ENCODE measurements at places on chromosomes 7 and 10.
A peak's percentile ranks its signal among the peaks of the same experiment; 100 is the strongest.

DNA sequence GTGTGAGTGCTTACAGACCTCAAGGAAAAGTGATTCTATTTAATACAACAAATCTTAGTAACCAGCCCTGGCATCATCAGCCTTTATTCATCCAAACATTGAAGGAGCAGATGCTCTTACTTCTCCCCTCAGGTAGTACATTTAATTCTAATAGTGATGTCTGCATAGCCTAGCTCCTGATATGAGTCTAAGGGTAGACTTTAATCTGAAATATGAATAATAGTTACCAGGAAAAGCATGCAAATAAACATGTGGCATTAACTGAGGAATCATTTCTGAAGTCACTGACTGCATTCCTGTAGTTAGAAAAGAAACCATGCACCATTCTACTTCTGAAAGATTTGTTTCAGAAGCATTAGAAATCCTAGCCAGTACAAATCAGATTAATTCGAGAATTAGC is 25.7 kb upstream of the LMBR1 start:
- H3K4me3 ChIP-seq, result no peak overlapping the region
- H3K27me3 ChIP-seq, result peaks cover 3% of the 10 kb centered on the region
- DNase-seq, result no peak
- no peak overlapping the region for H3K27ac ChIP-seq
- H3K36me3 ChIP-seq, result no peaks in the 10 kb centered on the region
- H3K4me1 ChIP-seq, result peaks cover 29% of the 10 kb centered on the region

DNA sequence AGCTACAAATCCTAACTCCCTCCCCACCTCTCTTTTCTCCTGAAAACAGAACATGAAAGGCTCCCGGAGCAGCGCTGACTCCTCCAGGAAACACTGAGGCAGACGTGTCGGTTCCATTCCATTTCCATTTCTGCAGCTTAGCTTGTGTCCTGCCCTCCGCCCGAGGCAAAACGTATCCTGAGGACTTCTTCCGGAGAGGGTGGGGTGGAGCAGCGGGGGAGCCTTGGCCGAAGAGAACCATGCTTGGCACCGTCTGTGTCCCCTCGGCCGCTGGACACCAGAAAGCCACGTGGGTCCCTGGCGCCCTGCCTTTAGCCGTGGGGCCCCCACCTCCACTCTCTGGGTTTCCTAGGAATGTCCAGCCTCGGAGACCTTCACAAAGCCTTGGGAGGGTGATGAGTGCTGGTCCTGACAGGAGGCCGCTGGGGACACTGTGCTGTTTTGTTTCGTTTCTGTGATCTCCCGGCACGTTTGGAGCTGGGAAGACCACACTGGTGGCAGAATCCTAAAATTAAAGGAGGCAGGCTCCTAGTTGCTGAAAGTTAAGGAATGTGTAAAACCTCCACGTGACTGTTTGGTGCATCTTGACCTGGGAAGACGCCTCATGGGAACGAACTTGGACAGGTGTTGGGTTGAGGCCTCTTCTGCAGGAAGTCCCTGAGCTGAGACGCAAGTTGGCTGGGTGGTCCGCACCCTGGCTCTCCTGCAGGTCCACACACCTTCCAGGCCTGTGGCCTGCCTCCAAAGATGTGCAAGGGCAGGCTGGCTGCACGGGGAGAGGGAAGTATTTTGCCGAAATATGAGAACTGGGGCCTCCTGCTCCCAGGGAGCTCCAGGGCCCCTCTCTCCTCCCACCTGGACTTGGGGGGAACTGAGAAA is 30.4 kb downstream of the PFKFB3 start:
- H3K27ac ChIP-seq, result no peak overlapping the region
- no peaks in the 10 kb centered on the region for H3K4me1 ChIP-seq
- peaks cover 16% of the 10 kb centered on the region for H3K36me3 ChIP-seq
- DNase-seq, result no peak
- no peak overlapping the region for H3K4me3 ChIP-seq

- no peak overlapping the region for H3K27ac ChIP-seq
- DNase-seq, result no peak
- H3K27me3 ChIP-seq, result no peaks in the 10 kb centered on the region
- peak overlapping the region; percentile 95 for H3K4me3 ChIP-seq
- H3K4me1 ChIP-seq, result peaks cover 20% of the 10 kb centered on the region
- H3K36me3 ChIP-seq, result peaks cover 2% of the 10 kb centered on the region
Measured at GRCh38 chr10:101588879-101589278, 758 bp downstream of the DPCD start.

- no peaks in the 10 kb centered on the region for H3K27me3 ChIP-seq
- no peaks in the 10 kb centered on the region for H3K36me3 ChIP-seq
- no peaks in the 10 kb centered on the region for H3K4me1 ChIP-seq
- H3K4me3 ChIP-seq, result no peak overlapping the region
Measured at GRCh38 chr7:81218480-81219106, 299.7 kb upstream of the SEMA3C start.

GRCh38 chr10:76903387-76903945 is 734.1 kb downstream of the KCNMA1 start:
- no peak overlapping the region for H3K4me3 ChIP-seq
- no peaks in the 10 kb centered on the region for H3K27me3 ChIP-seq
- H3K27ac ChIP-seq, result no peak overlapping the region
- no peak for DNase-seq
- no peaks in the 10 kb centered on the region for H3K4me1 ChIP-seq

DNA sequence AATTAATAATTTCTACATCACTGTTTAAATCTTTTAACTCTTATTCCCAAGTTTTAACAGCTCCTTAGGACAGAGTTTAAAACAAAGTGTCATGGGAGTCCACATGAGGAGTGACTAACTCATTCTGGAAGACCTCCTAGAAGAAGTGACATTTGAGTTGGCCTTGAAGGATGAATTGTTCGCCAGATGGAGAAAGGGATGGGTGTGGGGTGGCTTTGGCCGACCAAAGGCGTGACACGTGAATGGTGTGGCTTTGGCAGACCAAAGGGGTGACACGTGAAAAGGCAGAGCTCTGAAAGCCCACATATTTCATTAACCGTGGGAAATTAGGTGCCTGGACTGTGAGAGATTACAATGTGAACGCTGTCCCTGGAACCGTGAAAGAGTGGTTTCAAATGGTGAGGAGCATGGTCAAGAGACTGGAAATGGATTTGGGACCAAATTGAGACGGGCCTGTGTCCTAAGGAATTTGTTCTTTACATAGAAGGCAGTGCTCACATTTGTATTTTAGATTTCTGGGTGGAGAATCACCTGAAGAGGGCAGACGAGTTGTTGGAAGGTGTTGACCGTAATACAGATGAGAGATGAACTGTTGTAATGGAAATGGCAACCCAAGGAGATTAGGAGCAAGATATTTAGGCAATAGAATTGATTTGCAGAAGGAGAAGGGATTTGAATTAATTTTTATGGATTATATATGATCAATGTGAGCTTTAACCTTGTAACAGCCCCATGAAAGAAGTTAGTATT is 228.1 kb downstream of the BICC1 start:
- no peak overlapping the region for H3K4me3 ChIP-seq
- H3K4me1 ChIP-seq, result no peaks in the 10 kb centered on the region
- H3K27me3 ChIP-seq, result no peaks in the 10 kb centered on the region
- no peaks in the 10 kb centered on the region for H3K36me3 ChIP-seq

DNA sequence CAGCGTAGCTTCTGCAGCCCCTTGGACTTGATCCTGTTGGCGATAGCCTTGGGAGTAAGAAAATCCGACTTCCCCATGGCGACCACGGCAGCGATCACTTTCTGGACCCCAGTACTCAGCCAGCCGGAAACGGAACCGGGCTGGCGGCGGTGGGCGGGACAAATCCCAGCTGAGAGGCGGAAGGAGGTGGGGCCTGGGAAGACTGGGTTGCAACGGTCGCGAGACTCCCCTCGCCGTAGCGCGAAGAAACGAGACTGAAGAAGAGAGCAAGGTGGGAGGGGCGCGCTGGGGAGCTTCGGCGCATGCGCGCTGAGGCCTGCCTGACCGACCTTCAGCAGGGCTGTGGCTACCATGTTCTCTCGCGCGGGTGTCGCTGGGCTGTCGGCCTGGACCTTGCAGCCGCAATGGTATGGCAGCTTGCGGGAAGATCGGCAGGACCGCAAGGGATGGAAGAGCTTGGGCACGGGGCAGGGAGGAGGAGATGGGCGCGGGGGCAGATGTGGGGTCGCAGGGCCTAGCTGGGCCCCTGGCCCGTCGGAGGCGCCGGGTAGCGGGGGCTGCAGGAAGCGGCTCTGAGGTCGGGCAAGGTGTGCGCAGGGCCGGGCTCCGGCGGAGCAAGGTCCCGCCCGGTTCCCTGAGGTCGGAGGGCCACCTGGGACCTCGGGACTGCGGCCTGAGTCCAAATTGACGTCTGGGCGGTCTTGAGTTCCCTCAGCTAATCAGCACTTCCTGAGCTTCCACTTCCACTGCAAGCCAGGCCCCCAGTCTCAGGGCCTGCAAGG is at the start of the genes ATP5F1C and KIN:
ATP5F1C (plus strand) TSS at position 321 of the 782 bp plus-strand sequence; CDS start at position 352, 31 bp downstream.
KIN (minus strand) TSS at position 137 of the 782 bp plus-strand sequence; CDS start at position 77, 60 bp downstream.
- no peaks in the 10 kb centered on the region for H3K27me3 ChIP-seq
- H3K4me1 ChIP-seq, result peaks cover 25% of the 10 kb centered on the region
- peak within 1 kb of the TSS; percentile 57 for H3K27ac ChIP-seq

DNA sequence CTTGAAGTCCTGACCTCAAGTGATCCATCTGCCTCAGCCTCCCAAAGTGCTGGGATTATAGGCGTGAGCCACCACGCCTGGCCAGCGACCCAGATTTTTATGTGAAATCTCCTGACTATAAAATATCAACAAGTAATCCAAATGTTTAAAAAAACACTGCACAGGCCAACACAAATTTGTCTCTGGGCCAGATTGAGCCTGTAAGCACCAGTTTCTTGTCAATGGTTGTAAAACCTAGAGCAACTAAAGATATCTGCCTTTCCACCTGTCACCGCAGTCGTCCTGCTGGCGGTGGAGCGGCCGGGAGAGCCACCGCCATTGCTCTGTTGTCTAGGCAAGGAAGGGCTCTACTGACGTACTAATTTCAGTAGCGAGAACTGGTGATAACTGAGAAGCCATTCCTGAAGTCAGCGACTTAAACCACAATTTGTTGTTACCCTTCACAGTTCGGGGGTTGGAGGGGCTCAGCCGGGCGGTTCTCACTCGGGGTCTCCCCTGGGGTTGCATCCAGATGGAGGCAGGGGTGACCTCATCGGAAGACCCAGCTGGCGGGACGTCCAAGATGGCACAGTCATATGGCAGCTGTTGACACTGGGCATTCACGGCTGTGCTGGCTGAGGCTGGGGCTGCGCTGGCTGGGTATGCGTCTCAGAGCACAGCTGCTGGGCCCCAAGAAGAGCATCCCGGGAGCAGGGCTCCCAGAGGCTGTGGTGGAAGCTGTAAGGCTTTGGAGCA is 55.2 kb upstream of the PDGFA start:
- no peaks in the 10 kb centered on the region for H3K4me1 ChIP-seq
- H3K27me3 ChIP-seq, result no peaks in the 10 kb centered on the region
- DNase-seq, result no peak
- no peak overlapping the region for H3K4me3 ChIP-seq
- no peak overlapping the region for H3K27ac ChIP-seq
- peaks cover 15% of the 10 kb centered on the region for H3K36me3 ChIP-seq

- H3K27me3 ChIP-seq, result peaks cover 29% of the 10 kb centered on the region
- no peak for DNase-seq
- H3K36me3 ChIP-seq, result no peaks in the 10 kb centered on the region
- no peak overlapping the region for H3K27ac ChIP-seq
- H3K4me3 ChIP-seq, result no peak overlapping the region
Measured at GRCh38 chr10:48478980-48479811, 125.7 kb downstream of the ARHGAP22 start.

DNA sequence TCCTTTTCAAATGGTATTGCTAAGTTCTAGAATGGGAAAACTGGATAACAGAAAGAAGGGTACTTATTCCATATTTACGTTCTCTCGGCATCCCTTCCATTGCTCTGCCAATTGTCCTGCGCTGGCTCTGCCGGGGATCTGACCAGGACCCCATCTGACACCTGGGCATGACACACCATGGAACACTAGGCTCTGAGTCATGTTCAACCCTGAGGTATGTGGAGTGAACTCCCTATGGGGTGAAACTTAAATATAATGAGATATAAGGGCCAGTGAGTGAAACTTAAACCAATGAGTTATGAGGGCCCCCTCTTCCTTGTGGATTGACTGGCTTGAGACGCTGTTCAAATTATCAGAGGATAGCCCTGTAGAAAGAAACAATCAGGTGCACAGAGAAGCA is 55.1 kb upstream of the ZEB1 start:
- H3K36me3 ChIP-seq, result no peaks in the 10 kb centered on the region

DNA sequence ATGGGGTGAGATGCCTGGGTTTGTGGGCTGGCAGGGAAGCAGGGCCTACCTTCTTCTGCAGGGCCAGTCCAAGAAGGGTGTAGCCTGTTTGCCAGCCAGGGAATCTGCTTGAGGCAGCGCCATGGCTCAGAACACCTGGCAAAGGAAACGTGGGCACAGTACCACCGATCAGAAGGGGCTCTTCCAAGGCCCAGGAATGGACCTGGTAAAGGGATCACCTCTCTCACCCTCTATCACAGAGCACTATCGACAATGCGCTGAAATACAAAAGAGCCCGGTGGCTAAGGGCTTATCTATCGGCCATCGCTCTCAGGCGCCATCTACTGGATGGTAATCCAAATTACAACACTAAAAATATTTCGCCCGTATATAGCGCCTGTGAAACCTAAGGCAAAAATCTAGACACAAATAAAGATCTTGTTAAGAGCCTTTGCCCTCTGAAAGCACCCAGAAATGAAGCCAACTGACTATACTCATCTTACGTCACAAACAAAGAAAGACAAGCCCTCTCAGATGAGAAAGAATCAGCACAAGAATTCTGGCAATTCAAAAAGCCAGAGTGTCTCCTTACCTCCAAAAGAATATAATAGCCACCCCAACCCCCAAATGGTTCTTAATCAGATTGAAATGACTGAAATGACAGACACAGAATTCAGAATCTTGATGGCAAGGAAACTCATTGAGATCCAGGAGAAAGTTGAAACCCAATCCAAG is 217.8 kb upstream of the HPS1 start:
- no peaks in the 10 kb centered on the region for H3K27me3 ChIP-seq
- H3K4me1 ChIP-seq, result peaks cover 3% of the 10 kb centered on the region
- H3K27ac ChIP-seq, result no peak overlapping the region
- H3K4me3 ChIP-seq, result no peak overlapping the region
- DNase-seq, result peak; percentile 65

- H3K4me3 ChIP-seq, result no peak overlapping the region
- H3K36me3 ChIP-seq, result peaks cover 10% of the 10 kb centered on the region
- no peak for DNase-seq
- peaks cover 3% of the 10 kb centered on the region for H3K4me1 ChIP-seq
Measured at GRCh38 chr10:99874341-99875085, 92.1 kb downstream of the ABCC2 start.

GRCh38 chr7:139034336-139034735 is 1.5 kb downstream of the ZC3HAV1L start:
- no peak overlapping the region for H3K27ac ChIP-seq
- no peaks in the 10 kb centered on the region for H3K4me1 ChIP-seq

- H3K27me3 ChIP-seq, result no peaks in the 10 kb centered on the region
- DNase-seq, result no peak
Measured at GRCh38 chr10:119278126-119278709, 70.8 kb downstream of the GRK5 start.

- H3K27me3 ChIP-seq, result no peaks in the 10 kb centered on the region
- no peaks in the 10 kb centered on the region for H3K36me3 ChIP-seq
- no peaks in the 10 kb centered on the region for H3K4me1 ChIP-seq
- DNase-seq, result no peak
- H3K4me3 ChIP-seq, result no peak overlapping the region
- no peak overlapping the region for H3K27ac ChIP-seq
Measured at GRCh38 chr7:43363035-43363791, 219.7 kb upstream of the STK17A start.

- H3K4me3 ChIP-seq, result no peak overlapping the region
- no peak for DNase-seq
Measured at GRCh38 chr7:137142376-137142775, 201.2 kb downstream of the PTN start.

GRCh38 chr10:48192881-48193450 is 81.5 kb downstream of the FRMPD2 start:
- H3K4me1 ChIP-seq, result no peaks in the 10 kb centered on the region
- no peaks in the 10 kb centered on the region for H3K36me3 ChIP-seq
- DNase-seq, result no peak
- no peaks in the 10 kb centered on the region for H3K27me3 ChIP-seq
- no peak overlapping the region for H3K4me3 ChIP-seq
- H3K27ac ChIP-seq, result no peak overlapping the region

Measured in T-cell (primary cell).